Activated CD8-positive, alpha-beta memory T cell treated with anti-CD3 and anti-CD28 coated beads, Interleukin-2, amount 50 U/mL, for 48 hours (primary cell): ENCODE measurements at places on chromosomes 2 and 18.

DNA sequence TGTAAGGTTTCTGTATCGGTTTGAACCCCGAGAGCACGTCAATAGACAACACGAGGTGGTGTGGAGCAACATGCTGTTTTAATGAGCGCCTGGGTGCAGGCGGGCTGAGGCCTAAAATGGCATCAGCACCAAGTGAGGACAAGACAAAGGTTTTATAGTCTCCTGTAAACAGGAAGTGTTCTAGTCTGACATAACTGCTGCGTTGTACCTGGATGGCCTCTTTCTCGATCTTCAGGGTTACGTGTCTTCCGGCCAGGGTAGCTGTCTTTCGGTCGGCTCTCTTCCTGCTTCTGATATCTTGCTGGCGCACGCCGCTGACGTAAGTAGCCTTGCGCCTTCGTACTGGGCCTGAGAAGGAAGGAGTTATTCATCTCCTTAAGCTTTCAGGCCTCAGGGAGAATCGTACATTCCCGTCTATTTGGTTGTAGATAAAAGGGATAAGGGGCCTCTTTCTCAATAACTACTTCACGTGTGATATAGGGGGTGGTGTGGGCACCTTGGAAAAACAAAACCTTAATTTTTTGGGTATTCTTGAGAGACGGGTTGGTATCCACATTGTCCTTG is 53.5 kb downstream of the KYNU start:
- DNase-seq: no peak

DNA sequence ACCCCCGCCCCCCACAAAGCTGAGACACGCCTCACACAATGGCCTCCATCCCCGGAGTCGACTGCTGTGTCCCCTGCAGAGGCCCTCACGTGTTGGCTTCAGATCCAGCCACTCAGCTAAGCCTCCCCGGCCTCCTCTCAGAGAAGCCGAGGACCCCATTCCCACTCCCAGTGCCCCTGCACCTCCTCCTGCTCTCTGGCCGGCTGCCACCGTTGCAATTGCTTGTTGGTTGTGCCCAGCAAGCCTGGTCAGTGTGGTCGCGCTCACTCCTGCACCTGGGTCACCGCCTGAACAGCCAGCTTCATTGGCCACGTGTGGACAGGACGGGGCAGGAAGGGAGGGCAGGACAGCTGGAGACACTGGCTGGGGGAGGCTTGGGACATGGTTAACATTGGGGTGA is 191.5 kb upstream of the SALL3 start:
- DNase-seq: no peak

DNA sequence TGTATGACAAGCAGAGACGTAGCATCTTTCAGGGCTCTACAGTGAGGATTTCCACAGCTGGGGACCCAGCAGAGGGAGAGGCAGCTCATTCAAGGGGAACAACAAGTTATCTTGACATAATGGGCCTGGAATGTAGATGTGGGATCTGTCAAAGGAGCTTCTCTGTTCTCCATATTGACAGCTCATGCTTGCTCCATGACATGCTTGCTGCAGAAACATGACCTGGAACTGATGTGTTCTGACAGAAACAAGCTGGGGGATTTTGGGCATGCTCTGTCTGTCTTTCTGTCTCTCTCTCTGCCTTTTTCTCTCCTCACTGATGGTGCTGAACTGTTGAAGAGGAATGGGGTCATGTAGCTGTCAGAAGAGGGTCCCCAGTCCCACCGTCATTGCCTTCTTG is 79.6 kb downstream of the MMADHC start:
- DNase-seq: no peak

- no peak for DNase-seq
Observed at GRCh38 chr2:214536625-214537024, 125.8 kb downstream of the VWC2L start.
